Kidney epithelial cell (primary cell): ENCODE measurements at places on chromosomes 12 and 14.

DNA sequence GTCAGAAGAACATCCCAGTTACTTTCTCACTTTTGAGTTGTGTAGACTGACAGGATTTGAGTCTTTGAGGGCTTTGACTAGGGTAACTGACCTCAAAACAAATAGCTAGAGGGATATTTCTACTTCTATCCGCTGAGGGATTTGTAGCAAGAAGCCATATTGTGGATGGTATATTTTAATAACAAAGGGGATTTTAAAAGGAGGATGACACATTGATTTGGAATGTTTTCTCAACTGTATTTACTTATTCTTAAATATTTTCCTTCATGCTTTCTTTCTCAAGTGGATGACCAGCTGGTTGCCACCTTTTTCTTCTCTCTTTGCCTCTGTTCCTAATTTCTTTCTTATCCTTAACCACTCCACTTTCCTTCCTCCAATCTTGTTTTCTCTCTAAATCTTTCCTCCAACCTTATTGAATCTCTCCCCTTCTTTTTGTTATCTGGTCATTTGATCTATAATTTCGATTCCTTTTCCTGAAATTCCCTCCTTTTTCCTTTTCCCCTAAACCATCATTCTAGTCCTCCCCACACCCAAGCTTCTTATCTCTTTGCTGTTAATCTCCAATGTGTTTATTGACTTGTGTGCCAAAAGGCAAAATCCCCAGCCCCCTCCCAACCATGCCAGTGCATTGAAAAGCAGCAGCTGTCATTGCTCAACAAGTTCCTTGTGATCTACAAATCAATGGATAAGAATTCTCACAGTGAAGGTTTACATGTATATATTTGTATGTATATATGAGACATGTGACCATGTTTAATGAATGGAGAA lies 411.6 kb downstream of the RAD51B start:
- DNase-seq = no peak

GRCh38 chr12:131800594-131801135 lies 27.5 kb upstream of the MMP17 start:
- DNase-seq = no peak

GRCh38 chr14:104549536-104550339 lies 29.8 kb upstream of the C14orf180 start:
- no peak for DNase-seq

DNA sequence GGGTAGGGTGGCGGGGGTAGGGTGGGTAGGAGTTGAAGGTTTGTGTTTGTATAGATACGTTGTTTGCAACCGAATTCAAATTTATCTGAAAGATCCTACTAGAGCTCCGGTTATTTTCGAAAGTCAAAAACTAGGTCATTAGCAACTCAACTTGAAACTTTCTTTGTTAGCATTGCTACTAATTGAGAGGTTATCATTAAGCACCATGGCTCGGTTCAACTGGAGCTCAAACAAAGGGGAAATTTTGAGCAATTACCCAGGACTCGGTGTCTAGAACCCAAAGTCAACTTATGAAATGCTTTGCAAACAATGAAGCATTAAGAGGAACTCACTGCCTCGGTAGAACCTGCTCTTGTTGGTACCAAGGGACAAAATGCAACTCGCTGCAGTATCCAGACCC lies 207.7 kb downstream of the BCAT1 start:
- DNase-seq = no peak

DNA sequence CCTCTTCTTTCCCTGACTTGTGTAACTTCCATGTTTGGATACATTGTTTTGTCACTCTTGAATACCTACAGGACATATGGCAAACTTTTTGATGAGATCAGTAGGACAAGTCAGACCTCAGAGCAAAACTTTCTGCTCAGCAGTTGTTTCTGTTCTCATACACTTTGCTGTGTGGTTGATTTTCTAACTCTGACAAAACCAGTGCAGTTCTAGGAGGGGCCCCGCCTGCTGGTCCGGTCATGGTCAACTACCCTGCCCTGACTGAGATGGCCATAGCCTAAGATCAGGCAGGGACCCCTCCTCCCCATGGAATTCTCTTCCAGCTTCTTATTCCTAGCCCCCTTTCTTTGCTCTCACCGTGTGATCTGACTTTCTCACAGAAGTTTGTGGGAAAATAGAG lies 92.8 kb downstream of the OTOGL start:
- DNase-seq = no peak

- DNase-seq = no peak
Observed at GRCh38 chr14:41642789-41643188, 36.1 kb downstream of the LRFN5 start.

- no peak for DNase-seq
Observed at GRCh38 chr12:88725592-88726143, 145.4 kb upstream of the KITLG start.

- DNase-seq = no peak
Observed at GRCh38 chr12:18932211-18932610, 194.3 kb downstream of the CAPZA3 start.

DNA sequence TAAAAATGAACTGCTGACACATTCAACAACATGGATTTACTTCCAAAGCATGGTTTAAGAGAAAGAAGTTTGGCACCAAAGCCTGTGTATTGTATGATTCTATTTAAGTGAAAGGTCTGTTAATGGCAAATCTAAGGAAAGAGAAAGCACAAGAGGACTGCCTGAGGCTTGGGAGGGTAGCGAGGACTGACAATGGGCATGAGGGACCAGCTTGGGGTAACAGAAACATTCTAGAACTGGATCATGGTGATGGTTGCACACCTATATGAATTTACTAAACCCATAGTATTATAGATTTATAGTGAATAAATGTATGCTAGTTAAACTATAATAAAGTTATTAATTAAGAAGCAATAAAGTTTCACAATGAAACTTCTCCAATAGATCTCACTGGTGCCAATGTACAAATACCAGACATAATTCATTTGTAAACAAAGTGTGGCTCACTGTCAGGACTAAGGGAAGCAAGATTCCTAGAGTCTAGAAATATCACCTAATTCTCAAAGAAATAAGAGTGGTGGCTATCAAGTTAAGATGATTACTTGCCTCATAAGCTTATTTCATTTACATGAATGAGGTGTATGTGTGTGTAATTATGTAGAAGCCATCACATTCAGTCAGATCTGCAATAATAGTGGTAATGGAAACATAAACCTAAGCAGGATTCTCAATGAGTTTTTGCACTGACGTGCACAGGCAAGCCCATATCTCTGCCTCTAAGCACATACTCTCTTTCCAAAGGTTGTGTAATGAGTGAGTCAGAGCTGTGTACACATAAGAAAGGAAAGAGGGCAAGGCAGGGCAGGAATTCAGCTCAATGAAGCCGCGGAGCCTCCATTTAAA lies 353.4 kb downstream of the KCNH5 start:
- peak; percentile 38 for DNase-seq

DNA sequence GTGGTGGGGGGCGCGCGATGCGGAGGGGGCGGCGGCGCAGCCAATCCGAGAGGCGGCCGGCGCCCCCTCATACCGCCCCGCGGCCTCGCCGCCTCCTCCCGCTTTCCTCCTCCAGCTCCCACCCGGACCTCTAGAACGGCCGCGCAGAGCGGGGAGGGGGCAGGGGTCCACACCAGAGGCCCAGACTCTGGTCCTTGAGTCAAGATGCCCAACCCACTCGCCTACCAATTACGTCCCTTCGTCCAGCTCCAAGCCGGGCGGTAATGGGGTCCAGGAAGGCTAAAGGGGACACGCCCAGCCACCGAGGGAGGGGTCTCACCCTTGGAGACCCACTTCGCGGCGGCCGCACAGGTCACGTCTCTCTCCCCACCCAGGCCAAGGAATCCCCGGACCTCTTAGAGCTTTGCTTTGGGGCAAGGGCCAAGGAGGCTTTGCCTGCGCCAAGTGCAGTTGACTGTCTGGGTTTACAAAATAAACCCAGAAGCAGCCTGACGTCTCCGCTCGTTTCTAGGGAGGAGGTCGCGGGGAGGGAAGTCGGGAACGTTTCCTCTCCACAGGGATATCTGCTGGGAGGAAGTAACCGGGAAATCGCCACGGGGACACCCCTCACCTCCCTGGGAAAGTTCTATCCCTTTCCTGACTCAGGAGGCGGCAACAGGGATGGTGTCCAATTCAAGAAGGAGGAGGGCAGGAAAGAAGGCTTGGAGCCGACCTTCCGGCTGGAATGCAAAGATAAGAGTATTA lies 394 bp upstream of the AMIGO2 start:
- DNase-seq = no peak

GRCh38 chr12:69106482-69107118 lies 132.8 kb upstream of the CPSF6 start:
- DNase-seq = no peak

DNA sequence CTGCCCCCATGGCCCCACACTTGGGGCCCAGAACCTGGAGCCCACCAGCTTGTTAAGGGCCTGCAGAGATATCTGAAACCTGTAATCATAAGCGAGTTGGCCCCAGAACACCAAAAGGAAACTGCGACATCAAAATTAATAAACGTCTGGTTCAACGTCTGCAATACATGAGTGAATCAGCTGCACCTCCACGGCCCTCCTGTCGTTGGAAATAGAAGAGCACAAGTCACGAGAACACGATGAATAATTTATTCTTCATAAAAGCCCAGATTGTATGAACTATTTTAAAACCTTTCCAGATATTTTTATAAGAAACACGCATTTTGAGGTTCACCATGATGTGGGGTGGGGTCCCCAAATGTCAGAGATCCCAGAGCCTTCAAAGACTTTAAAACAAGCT lies 9.7 kb upstream of the CMKLR1 start:
- DNase-seq = no peak

GRCh38 chr12:5535541-5535940 lies 103.6 kb downstream of the NTF3 start:
- no peak for DNase-seq

DNA sequence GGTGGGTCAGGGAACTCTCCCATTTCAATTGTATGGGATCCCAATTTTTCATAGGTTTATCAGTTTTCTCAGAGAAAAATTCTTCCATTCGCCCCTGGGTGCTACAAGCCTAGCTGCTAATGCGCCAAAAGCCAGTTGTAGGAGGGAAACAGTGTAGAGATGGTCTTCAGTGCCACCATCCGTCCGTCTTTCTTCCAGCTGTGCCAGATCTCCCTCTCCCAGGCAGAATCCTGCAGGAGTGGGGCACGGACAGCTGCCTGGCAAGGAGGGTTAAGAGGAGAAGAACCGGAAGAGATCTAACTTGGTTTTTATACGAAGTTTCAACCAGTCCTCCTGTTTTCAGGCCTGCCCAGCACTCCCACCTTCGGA lies 38.9 kb upstream of the FUT8 start:
- no peak for DNase-seq

DNA sequence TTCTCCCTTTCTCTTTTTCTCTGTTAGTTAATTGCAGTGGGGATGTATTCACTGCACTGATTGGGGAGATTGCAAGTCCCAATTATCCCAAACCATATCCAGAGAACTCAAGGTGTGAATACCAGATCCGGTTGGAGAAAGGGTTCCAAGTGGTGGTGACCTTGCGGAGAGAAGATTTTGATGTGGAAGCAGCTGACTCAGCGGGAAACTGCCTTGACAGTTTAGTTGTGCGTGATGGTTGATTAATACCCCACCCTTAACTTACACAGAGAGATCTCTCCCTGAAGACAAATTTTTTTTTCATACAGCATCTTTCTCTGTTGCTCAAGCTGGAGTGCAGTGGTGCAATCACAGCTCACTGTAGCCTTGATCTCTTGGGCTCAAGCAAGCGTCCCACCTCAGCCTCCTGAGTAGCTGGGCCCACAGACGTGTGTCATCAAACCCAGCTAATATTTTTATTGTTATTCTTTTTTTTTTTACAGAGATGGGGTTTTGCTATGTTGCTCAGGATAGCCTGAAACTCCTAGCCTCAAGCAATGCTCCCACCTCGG lies 4.6 kb downstream of the C1S start:
- no peak for DNase-seq

- DNase-seq = no peak
Observed at GRCh38 chr14:79375356-79375755, 835.9 kb downstream of the DIO2 start.

DNA sequence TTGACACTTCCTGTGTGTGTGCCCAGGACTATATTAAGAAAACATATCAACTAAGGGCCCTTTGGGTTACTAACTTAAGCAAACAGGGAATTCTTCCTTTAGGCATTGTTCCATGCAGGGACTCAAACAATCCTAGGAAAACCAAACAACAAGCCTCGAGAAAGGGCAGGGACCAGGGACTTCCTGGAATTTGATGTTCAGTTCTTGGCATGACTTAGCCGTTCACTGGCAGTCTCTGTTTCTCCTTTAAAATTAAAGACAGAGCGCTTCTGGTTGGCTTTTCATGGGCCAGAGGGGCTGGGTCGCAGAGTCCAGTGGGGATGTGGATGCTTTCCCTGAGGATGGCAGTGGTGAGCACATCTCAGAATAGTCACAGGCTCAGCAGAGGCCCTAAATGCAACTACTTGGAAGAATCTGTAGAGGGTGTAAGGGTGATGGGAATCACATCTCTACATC lies 35.2 kb downstream of the RNFT2 start:
- DNase-seq = no peak

- DNase-seq = no peak
Observed at GRCh38 chr12:45231515-45232145, 15.7 kb downstream of the ANO6 start.

DNA sequence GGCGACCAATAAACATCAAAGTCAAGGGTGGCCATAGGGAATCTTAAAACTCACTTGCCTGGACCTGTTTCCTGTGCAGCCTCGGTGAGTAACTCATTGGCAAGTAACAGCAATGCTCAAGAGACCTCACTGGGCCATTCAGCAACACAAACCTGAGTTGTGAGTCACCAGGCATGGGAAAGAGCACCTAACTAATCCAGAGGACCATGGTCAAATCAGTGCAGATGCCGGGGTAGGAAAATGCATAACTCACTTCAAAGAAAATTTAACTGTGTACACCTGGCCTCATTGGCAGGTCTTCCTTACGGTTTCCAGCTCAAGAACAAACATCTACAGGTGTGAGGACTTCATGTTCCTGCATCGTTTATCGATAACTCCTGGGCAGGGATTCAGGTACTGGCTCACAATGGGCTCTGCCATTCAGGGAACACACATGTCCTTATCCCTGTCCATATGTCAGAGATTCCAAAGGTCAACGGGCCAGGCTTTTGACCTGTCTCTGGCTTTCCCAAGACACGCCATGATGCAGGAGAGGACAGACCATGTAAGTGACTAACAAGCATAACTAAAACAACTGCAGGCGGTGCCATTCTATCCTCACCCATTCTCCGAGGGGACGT lies 211.8 kb downstream of the ANO2 start:
- DNase-seq = no peak

GRCh38 chr12:122856999-122857671 lies 21.9 kb downstream of the HIP1R start:
- DNase-seq = no peak

GRCh38 chr12:123150744-123151456 lies at the start of gene PITPNM2:
PITPNM2 (minus strand) TSS chr12:123151090; CDS start chr12:123034590, 116,500 bp downstream.
- no peak for DNase-seq
